ENCODE measurements at places on chromosomes 2 and 18.

GRCh38 chr18:44715842-44716241, 35.2 kb downstream of the SETBP1 start:
- no peak for DNase-seq

DNA sequence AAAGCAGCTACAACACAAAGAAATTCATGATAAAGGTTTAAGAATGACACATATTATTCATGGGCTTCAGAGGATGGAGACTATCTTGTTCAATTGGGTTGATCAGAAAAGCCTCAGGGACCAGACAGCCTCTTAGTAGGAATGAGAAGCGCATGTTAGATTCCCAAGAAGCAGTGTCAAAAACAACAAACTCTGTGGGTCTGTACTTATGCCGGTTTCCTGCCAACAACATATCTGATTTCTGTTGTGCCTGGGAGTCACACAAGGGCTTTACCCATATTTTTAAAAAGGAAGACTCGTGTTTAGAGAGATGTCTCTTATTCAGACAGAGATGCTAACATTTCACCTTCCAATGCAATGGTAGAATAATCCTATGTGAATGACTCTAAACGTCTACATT, 2180.6 kb upstream of the CELF4 start:
- no peak for DNase-seq

- peak; percentile 6 for DNase-seq
Measured at GRCh38 chr2:128026448-128027277, 1.2 kb downstream of the SAP130 start.

DNA sequence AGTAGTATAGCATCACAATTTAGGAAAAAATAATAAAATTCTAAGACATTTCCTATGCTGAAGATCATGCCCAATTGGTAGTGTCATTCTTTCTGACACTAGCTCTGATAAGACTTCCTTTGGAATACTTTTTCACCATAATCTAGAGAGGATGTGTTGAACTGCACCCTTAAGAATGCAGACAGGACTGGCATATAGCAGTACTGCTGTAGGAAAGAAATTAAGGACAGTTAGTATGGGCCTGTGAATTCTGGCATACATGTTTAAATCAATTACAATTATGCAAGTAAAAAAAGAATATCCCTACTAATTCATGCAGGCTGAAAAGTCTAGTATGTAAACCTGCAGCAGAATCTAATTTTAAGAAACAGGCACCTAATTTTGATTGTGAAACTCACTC, 15.4 kb downstream of the SF3B1 start:
- DNase-seq, result no peak

- no peak for DNase-seq
Measured at GRCh38 chr2:171711351-171711750, 24.1 kb downstream of the DYNC1I2 start.

GRCh38 chr18:72762515-72763122, 105.2 kb downstream of the NETO1 start:
- DNase-seq, result peak; percentile 58

DNA sequence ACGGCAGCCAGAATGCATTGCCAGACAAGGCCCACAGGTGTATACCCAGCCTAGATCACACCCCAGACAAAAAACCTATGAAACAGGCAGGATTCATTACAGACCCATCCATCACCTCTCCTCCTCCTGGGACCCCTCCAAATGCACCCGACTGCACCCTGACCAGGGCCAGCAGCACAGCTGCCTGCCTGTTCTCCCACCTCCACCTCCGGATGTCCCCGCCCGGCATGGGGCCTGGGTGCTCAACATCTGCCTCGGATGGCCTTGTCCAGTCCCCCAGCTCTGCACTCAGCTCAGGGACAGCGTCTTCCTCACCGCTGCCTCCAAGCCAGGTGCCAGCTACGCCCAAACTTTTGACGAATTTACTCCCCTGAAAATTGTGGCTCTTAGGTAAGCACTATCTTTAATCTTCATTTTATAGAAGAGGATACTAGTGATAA, 91.1 kb downstream of the TPO start:
- DNase-seq, result no peak

DNA sequence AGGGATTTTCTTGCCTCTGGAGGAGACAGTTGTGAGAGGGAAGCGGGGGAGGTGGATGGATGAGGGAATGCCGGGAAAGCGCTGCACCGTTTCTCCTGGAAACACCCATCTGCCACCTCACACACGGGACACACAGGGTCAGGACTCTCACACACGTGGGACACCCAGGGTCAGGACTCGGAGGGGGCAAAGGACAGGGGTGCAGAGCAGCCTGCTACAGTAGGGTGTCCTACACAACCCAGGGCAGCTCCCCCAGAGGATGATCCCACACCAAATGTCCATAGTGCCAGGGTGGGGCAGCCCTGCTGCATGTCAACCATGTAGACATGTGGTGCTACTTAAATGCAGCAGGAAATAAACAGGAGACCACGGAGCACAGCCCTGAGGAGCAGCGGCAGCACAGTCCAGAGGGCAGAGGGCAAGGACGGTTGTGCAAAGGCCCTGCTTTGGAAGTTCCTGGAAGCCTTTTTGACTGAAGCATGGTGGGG, 5.1 kb downstream of the RAMP1 start:
- no peak for DNase-seq

DNA sequence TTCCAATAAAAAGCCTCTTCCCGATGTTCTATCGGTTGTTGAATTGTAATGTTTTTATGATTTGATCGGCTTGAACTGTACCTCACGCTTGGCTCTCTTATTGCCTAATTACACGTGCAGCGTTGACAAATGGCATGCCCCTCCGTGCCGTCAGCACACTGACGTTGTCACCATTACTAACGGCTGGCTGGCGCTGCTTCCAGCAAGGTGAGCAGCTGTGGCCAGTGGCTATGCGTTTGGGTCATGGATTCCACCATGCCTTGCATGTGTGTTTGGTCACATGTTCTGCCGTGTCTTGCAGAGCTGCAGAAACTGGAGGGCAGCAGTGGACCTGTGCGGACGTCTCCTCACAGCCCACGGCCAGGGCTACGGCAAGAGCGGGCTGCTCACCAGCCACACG, 42.1 kb downstream of the TRAPPC12 start:
- no peak for DNase-seq

- no peak for DNase-seq
Measured at GRCh38 chr2:20135631-20136050, 84.2 kb upstream of the LAPTM4A start.

DNA sequence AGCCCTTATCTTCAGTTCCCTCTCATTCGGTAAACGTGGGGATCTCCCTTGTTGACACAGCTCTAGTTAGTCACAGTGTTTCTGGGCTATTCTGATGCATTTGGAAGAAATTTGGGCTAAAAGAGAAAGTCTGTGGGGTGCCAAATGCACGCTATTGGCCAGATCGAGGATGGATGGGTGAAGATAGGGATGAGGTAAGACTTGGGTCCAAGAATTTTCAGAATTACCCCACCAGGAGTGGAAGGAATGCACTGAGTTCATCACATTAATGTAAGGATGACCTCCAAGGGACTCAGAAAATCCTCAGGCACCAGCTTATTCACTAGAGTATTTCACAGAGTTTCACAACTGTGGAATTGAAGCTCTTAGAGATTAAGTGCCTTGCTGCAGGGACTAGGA, 49.3 kb downstream of the NRP2 start:
- DNase-seq, result no peak

GRCh38 chr2:235860871-235861270, 307.3 kb downstream of the GBX2 start:
- no peak for DNase-seq

DNA sequence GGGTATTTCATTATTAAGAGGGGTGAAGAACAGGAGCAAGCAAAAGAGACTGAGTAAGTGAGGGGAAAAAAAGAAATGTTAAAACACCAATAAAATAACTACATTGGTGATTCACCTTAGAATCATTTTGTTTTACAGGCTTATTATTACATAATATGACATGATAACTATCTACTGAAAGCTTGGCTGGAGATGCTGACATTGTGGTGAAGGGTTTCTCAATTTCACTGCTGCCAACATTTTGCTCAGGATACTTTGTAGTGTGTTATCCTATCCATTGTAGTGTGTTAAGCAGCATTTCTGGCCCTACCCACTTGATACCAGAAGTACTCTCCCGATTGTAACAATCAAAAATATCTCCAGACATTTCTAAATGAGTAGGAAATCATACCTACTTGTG, 1564.6 kb upstream of the NXPH2 start:
- DNase-seq, result peak; percentile 33

- DNase-seq, result no peak
Measured at GRCh38 chr2:111167076-111167862, 46.6 kb downstream of the BCL2L11 start.

- no peak for DNase-seq
Measured at GRCh38 chr2:120461092-120461491, 115.2 kb downstream of the INHBB start.

- no peak for DNase-seq
Measured at GRCh38 chr2:20012032-20012281, 511 bp downstream of the MATN3 start.

GRCh38 chr18:71503222-71503621, 1040.9 kb downstream of the CBLN2 start:
- no peak for DNase-seq

- no peak for DNase-seq
Measured at GRCh38 chr2:207960090-207960489, 65.2 kb downstream of the PLEKHM3 start.

DNA sequence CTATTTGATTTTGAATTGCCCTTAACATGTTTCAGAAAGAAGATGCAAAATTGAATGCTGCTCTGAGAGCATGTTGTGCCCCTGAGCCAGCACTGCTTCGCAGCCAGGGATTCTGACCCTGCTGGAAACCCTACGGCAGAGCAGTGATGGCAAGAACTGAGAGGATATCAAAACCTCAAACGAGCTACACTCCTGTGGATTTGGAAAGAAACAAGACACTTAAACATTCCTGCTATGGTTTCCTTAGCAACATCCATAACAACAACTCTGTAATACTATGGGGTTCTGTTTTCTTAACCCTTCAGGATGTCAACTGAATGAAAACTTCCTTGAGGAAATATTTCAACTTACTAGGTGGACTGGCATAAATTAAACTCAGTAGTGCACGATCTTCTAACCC, 649.1 kb downstream of the NYAP2 start:
- DNase-seq, result peak; percentile 95

- peak; percentile 91 for DNase-seq
Measured at GRCh38 chr2:206915121-206915520, 24.2 kb upstream of the CPO start.

- DNase-seq, result no peak
Measured at GRCh38 chr18:51765606-51766360, 568.3 kb upstream of the MEX3C start.

GRCh38 chr18:24231773-24232735, 93.2 kb downstream of the CABYR start:
- DNase-seq, result no peak

- peak; percentile 30 for DNase-seq
Measured at GRCh38 chr2:137888845-137889244, 75.4 kb upstream of the HNMT start.

DNA sequence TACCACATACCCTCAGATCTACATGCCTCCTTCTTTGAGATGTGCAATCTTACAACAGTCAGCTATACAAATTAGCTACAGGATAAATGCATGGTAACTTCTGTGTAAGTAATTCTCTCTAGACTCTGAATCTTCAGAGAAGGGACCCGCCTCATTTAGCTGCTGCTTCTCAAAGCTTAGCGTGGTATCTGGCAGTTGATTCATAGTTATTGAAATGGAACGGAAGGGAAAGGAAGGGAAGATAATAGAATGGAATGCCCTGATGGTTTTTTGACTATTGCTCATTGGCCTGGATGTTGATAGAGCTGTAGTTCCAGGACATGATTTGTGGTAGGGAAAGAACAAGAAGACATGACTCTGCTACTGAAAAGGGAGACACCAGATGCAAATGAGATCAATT, 498.1 kb upstream of the CRIM1 start:
- no peak for DNase-seq

DNA sequence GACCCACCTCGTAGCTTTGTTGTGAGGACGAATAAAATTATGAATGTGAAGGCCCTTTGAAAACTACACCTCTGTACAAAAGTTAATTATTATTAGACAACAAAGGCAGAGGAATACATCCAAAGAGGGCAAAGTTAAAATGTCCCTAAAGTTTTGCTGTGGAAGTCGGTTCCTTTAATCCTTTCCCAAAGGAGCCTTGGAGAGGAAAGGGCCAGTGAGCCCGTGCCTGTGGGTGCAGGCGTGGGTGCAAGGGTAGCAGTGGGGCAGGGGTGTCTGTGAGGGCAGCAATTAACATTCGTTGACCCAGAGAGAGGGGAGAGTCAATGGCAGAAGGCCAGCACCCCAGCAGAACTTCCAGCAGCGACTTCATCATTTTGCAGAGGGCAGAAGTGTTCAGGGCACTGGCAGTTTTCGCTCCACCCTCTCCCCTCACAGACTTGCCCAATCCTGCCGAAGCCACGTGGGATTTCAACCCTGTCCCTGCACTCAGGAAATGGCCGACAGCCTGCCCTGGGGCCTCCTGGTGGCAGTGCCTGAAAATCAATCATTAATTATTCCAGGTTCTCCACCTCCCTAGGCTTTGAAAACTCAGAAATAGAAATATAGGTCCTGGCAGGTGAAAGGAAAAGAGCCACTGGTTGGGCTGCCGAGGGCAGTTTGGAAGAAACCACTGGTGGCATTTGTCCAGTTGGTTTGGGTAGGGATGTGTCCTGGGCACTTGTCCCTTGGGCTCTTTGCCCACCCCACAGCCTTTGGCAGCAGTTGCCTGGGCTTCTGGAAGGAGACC, 4.2 kb upstream of the PAX8 start:
- peak; percentile 97 for DNase-seq

DNA sequence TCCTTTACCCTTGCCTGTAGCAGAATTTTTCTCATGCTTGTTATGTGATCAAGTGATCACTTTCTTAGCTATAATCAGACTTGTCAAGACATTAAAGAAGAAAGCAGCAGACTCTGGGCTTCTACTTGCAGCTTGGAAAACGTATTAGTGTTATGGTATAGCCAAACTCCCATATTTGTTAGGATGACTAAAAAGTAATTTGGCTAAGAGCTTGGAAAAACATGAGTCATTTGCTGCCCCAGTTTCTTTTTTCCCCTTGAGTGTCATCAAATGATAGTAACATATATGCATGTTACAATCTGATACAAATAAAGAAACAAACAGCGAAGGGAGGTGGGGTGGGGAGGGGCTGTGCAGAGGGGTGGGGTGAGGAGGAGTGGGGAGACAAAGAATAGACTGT, 155.5 kb downstream of the IKZF2 start:
- DNase-seq, result no peak

- no peak for DNase-seq
Measured at GRCh38 chr18:48734460-48734859, 195.6 kb downstream of the CTIF start.

DNA sequence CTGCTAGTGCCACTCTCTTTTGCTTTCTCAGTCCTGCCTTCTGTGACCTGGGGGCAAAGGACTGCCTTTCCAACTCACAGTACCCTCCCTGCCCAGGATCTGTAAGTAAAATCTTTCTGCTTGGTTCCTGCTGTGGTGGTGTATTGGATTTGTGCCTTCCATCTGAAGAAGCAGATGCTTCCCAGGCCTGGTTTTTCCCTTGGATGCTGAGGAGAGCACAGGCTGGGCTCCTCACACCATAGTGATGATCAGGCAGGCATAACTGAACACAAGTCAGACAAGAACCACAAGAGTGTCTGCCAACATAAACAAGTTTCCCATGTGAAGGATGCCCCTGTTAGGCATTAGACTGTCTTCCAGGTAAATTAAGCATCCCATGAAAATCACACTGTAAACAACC, 121.3 kb upstream of the NRXN1 start:
- DNase-seq, result no peak
